ENCODE measurements at places on chromosomes 2 and 18. TPM values are rescaled to one million over a fixed set of nuclear protein-coding genes. Genes with fewer than 3 reads are reported as not detected.

GRCh38 chr2:218615868-218616315, 8.2 kb downstream of the PLCD4 start:
- no peak overlapping the region for H3K4me3 ChIP-seq
- H3K36me3 ChIP-seq: no peaks in the 10 kb centered on the region
- no peaks in the 10 kb centered on the region for H3K4me1 ChIP-seq
- H3K27ac ChIP-seq: no peak overlapping the region

GRCh38 chr2:103814016-103814415, 1039.9 kb upstream of the POU3F3 start:
- no peaks in the 10 kb centered on the region for H3K4me1 ChIP-seq
- no peak overlapping the region for H3K4me3 ChIP-seq
- no peaks in the 10 kb centered on the region for H3K36me3 ChIP-seq

DNA sequence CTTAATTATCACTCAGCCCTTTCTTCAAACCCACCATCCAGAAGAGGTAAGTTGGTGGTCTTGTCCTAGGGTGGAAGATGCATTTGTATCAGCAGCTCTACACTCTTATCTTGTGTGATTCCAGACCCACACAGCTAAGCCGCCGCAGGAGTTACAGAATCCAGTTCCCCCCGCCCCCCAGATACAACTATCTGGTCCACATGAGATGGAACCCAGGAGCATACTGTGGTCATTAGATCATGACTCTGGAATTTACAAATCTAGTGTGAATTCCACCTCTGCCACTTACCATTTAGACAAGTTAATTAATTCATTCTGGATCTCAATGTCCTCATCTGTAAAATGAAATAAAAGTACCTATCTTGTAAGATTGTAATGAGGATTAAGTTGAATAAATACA, 486.4 kb downstream of the BCL11A start:
- no peaks in the 10 kb centered on the region for H3K36me3 ChIP-seq
- no peaks in the 10 kb centered on the region for H3K27me3 ChIP-seq
- no peak overlapping the region for H3K27ac ChIP-seq
- H3K4me1 ChIP-seq: peaks cover 8% of the 10 kb centered on the region
- H3K4me3 ChIP-seq: no peak overlapping the region

DNA sequence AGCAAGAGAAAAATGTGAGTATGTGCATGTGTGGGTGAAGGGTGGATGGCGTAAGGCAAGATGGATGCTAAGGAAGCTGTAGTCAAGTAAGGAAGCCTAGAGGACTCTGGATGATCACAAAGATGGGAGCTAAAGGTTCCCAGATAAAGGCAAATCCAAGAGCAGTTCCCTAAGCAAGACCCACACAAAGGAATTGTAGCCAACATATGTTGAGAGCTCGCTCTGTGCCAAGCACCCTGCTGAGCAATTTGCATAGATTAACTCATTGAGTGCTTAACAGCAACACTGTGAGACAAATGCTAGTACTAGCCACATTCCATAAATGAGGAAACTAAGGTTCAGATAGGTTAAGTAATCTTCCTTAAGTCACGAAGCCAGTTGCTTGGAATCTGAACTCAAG, 132.6 kb downstream of the C1D start:
- no peaks in the 10 kb centered on the region for H3K36me3 ChIP-seq
- peak overlapping the region; percentile 42 for H3K27ac ChIP-seq
- peaks cover 4% of the 10 kb centered on the region for H3K4me1 ChIP-seq

Gene C2orf66
- total RNA-seq: 0.20 TPM

Gene CKAP2L
- 20.1 TPM for total RNA-seq

Measured in endodermal cell (in vitro differentiated cells).